ENCODE measurements at places on chromosomes 6 and 20.

GRCh38 chr6:168089186-168090063, 10.4 kb upstream of the FRMD1 start:
- ATAC-seq: no peak

GRCh38 chr6:38151580-38152500, 332.3 kb downstream of the ZFAND3 start:
- no peak for ATAC-seq

GRCh38 chr6:160861824-160862223, 129.7 kb upstream of the MAP3K4 start:
- ATAC-seq: no peak

GRCh38 chr20:16530201-16530681, 43.0 kb downstream of the KIF16B start:
- no peak for ATAC-seq

- ATAC-seq: peak; percentile 24
These were observed 647 bp downstream of the AK9 start for GRCh38 chr6:109690373-109690736.
